SK-N-SH (cell line): ENCODE measurements at places on chromosomes 2 and 18.
A peak's percentile ranks its signal among the peaks of the same experiment; 100 is the strongest.

DNA sequence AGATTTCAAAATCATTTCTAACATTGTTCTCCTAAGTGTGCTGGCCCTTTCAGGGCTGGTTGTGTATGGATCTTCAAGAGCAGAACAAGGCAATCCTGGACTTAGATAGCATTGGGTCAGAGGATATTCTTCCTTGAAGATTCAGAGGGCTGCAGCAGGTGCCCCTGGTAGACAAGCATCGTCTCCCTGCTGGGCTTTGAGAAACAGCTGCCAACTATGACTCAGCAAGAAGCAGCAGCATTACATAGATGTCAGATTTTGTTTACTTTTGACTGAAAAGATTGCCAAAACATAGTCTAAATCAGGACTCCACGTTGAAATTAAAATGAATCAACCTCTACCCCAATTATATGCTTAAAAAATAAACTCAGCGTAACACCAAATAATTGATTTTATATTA lies 618.8 kb downstream of the SOCS6 start:
- peak overlapping the region; percentile 47; the same call in 1 of the 2 replicates for H3K27ac ChIP-seq
- no peak overlapping the region for H3K4me3 ChIP-seq
- no peak for DNase-seq
- H3K36me3 ChIP-seq = no peaks in the 10 kb centered on the region
- no peaks in the 10 kb centered on the region for H3K27me3 ChIP-seq

- no peak overlapping the region for H3K4me3 ChIP-seq
- no peaks in the 10 kb centered on the region for H3K36me3 ChIP-seq
- DNase-seq = no peak
- H3K27ac ChIP-seq = no peak overlapping the region
- H3K27me3 ChIP-seq = no peaks in the 10 kb centered on the region
These were observed 961.5 kb upstream of the ZEB2 start for GRCh38 chr2:145481334-145481922.

- DNase-seq = no peak
- no peak overlapping the region for H3K27ac ChIP-seq
- no peaks in the 10 kb centered on the region for H3K27me3 ChIP-seq
These were observed 209.5 kb downstream of the PIK3C3 start for GRCh38 chr18:42164556-42164955.

DNA sequence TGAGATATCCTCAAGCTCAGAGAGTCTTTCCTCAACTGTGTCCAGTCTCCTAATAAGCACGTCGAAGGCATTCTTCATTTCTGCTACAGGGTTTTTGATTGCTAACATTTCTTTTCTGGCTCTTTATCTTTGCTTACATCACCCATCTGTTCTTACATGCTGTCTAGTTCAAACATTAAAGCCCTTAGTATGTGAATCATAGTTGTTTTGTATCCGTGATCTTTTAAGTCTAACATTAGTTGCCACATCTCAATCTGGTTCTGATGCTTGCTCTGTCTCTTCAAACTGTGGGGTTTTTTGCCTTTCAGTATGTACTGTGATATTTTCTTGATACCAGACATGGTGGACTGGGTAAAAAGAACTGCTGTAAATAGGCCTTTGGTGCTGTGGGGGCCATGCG lies 235.2 kb downstream of the SH3RF3 start:
- no peaks in the 10 kb centered on the region for H3K27me3 ChIP-seq
- no peak for DNase-seq
- H3K4me1 ChIP-seq = no peaks in the 10 kb centered on the region
- H3K36me3 ChIP-seq = peaks cover 2% of the 10 kb centered on the region
- H3K4me3 ChIP-seq = no peak overlapping the region

DNA sequence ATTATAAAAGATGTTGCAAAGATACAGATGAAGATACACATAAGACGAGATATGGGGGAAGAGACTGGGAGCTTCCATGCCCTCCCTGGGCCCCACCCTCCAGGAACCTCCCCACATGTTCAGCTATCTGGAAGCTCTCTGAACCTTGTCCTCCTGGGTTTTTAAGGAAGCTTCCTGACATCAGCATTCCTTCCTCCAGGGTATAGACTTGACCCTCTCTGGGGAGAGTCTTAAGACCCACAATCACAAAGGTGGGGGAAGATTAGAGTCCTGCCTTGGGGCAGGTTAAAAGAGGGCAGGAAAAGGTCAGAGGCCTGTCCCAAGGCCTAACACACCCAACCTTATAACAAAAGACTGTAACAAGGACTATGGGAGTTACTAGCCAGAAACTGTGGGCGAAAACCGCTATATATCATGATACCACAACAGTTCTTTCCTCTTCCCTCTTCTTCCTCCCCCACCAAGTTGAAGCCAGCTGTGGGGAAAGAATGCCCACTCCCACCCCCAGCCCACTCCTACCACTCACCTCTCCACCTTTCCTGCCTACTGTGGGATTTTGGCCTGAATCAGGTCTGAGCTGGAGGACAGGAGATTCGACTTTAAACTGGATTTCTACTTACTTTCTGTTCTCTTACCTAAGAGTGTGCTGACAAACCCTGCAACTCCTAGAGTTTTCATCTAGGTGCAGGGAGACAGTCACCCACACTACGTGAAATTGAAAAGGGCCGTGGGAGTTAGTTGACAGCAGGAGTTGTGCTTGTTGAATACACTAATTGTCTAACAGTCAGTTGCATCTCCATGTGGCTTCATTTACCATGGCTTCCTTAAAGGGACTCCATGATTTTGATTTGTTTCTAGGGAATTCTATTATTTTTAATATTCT lies 105.0 kb downstream of the LAMA3 start:
- no peaks in the 10 kb centered on the region for H3K4me1 ChIP-seq
- no peak for DNase-seq
- H3K27me3 ChIP-seq = no peaks in the 10 kb centered on the region
- no peak overlapping the region for H3K4me3 ChIP-seq

GRCh38 chr2:28117104-28117596 lies 226.6 kb downstream of the BABAM2 start:
- DNase-seq = no peak
- no peak overlapping the region for H3K27ac ChIP-seq
- no peak overlapping the region for H3K4me3 ChIP-seq
- no peaks in the 10 kb centered on the region for H3K27me3 ChIP-seq
- H3K36me3 ChIP-seq = no peaks in the 10 kb centered on the region

DNA sequence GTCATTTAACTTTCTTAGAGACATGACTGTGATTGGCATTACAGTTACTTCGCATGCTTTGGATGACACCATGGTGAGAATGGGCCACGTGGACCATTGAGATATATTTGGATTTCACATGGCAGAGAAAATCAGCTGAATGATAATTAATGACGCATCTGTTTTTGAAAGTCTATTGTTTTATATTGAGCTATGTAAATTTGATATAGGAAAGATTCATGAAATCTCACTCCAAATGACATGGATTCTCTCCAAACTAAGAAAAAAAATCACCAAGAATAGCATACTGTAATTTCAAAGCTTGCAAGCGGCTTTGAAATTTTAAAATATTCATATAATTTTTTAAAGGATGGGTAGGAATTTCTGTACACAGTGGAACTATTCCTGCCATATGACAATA lies 163.7 kb downstream of the SH3BP4 start:
- H3K4me1 ChIP-seq = no peaks in the 10 kb centered on the region
- H3K36me3 ChIP-seq = no peaks in the 10 kb centered on the region
- H3K4me3 ChIP-seq = no peak overlapping the region
- no peak overlapping the region for H3K27ac ChIP-seq
- DNase-seq = no peak

DNA sequence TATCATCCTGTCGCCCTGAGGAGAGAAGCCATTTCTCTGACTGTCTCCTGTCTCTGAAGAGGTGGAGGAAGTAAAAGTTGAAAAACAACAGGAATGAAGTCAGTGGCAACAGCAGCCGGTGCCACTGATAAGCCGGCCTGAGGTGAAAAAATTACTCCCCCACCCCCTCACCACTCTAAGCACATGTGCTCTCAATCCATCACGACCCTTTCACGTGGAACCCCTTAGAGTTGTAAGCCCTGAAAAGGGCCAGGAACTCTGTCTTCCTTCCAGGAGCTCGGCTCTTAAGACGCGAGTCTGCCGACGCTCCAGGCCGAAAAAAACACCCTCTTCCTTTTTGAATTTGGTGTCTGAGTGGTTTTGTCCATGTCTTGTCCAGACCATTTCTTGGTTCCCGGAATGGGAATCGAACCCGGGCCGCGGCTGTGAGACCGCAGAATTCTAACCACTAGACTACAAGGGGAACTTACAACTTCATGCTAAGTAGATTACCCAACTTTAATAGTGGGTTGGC lies 40.7 kb upstream of the TRIM43 start:
- H3K4me3 ChIP-seq = no peak overlapping the region
- H3K27ac ChIP-seq = no peak overlapping the region
- no peaks in the 10 kb centered on the region for H3K4me1 ChIP-seq
- no peaks in the 10 kb centered on the region for H3K36me3 ChIP-seq

- peaks cover 37% of the 10 kb centered on the region for H3K4me1 ChIP-seq
- no peaks in the 10 kb centered on the region for H3K36me3 ChIP-seq
- no peaks in the 10 kb centered on the region for H3K27me3 ChIP-seq
These were observed 113.8 kb downstream of the AGAP1 start for GRCh38 chr2:235607546-235608199.

DNA sequence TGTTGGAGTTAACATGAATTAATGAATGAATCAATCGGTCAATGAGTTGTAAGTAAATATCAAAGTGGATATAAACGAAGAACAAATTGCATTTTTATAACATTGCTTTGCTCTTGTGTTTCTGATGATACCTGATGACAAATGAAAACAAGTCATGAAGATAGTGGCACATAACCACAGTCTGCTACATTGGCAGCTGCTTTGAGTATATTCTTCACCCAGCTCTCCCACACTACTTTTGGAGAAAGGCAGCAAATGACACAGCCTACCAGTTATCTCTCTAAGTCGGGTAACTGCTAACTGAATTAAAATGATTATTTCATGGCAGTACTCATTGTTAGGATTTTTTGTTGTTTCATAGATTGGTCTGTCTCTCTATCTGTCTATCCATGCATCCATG lies 76.8 kb downstream of the COL5A2 start:
- H3K4me3 ChIP-seq = no peak overlapping the region
- no peaks in the 10 kb centered on the region for H3K27me3 ChIP-seq
- H3K36me3 ChIP-seq = no peaks in the 10 kb centered on the region
- DNase-seq = no peak

GRCh38 chr2:12739721-12740254 lies 23.1 kb downstream of the TRIB2 start:
- no peak overlapping the region for H3K27ac ChIP-seq
- peaks cover 69% of the 10 kb centered on the region for H3K36me3 ChIP-seq
- DNase-seq = no peak
- H3K4me3 ChIP-seq = no peak overlapping the region

GRCh38 chr2:3423492-3424170 lies 44.1 kb downstream of the TRAPPC12 start:
- H3K27me3 ChIP-seq = no peaks in the 10 kb centered on the region
- H3K36me3 ChIP-seq = peaks cover 40% of the 10 kb centered on the region
- no peak overlapping the region for H3K4me3 ChIP-seq
- no peak overlapping the region for H3K27ac ChIP-seq
- peaks cover 15% of the 10 kb centered on the region; the same call in 1 of the 2 replicates for H3K4me1 ChIP-seq
- DNase-seq = peak; percentile 88

DNA sequence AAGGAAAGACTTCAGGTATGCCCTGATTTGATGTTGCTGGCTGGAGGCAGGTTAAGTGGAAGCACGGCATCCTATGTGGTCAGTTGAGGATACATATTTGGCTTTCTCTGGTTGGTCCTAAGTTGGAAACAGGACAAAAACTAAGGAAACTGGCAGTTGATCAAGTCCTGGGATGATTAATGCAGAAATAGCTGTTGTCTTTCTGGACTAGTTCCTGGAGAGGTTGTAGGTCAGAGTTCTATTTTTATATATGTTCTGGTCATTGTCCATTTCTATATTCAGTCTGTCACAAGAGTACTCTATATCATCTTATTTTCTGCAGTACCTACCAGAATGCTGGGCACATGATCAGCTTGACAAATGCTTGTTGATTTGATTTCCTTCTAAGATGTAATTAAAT lies 4.0 kb upstream of the SLC35F5 start:
- DNase-seq = no peak
- no peaks in the 10 kb centered on the region for H3K36me3 ChIP-seq
- H3K4me1 ChIP-seq = no peaks in the 10 kb centered on the region; the same call in 1 of the 2 replicates
- no peaks in the 10 kb centered on the region for H3K27me3 ChIP-seq
- H3K27ac ChIP-seq = peak overlapping the region; percentile 78
- no peak overlapping the region for H3K4me3 ChIP-seq

GRCh38 chr2:27088634-27089033 lies 2.1 kb downstream of the KHK start:
- H3K36me3 ChIP-seq = peaks cover 15% of the 10 kb centered on the region; the same call in 1 of the 2 replicates
- no peak overlapping the region for H3K4me3 ChIP-seq
- no peaks in the 10 kb centered on the region for H3K27me3 ChIP-seq
- peaks cover 6% of the 10 kb centered on the region; the same call in 1 of the 2 replicates for H3K4me1 ChIP-seq

GRCh38 chr18:26908906-26909305 lies 43.4 kb upstream of the AQP4 start:
- H3K4me1 ChIP-seq = no peaks in the 10 kb centered on the region
- H3K4me3 ChIP-seq = no peak overlapping the region
- no peaks in the 10 kb centered on the region for H3K36me3 ChIP-seq
- no peak for DNase-seq

DNA sequence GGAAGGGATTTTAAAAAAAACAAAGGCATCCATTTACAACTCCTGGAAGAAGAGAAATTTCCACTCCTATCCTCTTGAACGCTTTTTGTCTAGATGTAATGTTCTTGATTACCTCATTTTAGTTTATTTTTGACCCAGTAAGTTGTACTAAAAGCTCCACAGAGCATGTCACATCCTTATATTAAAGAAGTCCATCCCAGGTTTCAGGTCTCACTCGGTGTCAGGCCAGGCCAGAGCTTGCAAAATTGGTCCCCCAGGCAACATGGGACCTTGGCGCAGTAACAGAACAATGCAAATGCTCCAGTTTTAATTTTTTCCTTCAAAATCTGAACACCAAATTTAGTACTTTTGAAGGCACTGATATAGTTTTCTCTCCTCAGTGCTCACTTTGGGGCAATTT lies 218.4 kb upstream of the REV1 start:
- H3K4me1 ChIP-seq = no peaks in the 10 kb centered on the region
- peak; percentile 73 for DNase-seq
- H3K4me3 ChIP-seq = no peak overlapping the region
- no peaks in the 10 kb centered on the region for H3K36me3 ChIP-seq

- H3K27ac ChIP-seq = peak overlapping the region; percentile 100
- peak overlapping the region; percentile 63 for H3K4me3 ChIP-seq
- peaks cover 23% of the 10 kb centered on the region; the same call in 1 of the 2 replicates for H3K27me3 ChIP-seq
- no peaks in the 10 kb centered on the region for H3K36me3 ChIP-seq
These were observed 591 bp upstream of the LDLRAD4 start for GRCh38 chr18:13217971-13218367.

- H3K4me1 ChIP-seq = no peaks in the 10 kb centered on the region
- no peak for DNase-seq
- H3K27me3 ChIP-seq = no peaks in the 10 kb centered on the region
- no peak overlapping the region for H3K27ac ChIP-seq
- no peaks in the 10 kb centered on the region for H3K36me3 ChIP-seq
These were observed 324.8 kb upstream of the CHAC2 start for GRCh38 chr2:53442783-53443182.
